Activated T-helper 9 cell treated with anti-CD3 and anti-CD28 coated beads, Interleukin-2, amount 50 U/mL, for 16 hours (primary cell): ENCODE measurements at places on chromosomes 16 and 17.

DNA sequence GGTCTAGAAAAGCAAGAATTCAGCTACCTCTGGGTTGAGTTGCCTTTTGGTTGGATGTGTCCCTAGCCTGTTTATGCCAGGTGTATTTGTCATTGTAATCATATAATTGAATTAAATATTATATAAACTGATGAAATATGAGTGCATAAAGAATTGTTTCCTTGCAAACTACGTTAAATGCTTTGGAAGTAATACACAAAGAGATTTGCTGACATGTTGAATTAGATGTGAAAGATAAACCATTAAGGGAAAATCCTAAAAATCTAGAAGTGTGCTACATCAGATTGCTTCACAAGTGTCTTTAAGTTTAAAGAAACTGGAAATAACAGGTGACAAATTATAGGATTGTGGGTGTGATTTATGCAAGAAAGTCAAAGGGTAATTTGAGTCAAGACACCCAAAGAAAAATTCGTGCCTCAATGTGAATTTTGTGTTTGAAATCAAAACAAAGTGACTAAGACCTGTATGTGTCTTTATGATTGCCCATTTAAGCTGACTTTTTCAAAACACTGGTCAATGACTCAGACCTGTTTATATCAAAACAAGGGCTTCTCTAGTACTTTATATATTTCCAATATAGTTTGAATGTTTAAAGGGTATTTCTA lies 5.1 kb upstream of the PYY start:
- no peak for DNase-seq

DNA sequence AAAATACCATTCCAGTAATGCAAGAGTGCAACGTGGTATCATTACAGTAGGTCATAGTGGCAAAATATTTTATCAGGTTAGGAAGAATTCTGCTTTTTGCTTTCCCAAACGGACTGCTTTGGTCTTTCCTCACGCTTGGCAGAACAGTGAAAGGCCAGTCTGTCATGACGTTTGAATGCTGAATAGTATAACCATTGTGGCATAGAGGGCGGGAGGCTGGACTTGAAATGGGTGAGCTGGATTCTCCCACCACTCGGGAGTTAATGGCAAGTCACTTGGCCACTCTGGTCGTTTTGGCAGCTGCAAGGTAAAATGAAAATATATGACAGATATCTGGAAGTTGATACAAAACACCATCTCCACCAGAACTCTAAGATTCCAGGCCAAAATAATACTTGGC lies 391.2 kb downstream of the MAF start:
- DNase-seq, result no peak

- DNase-seq, result no peak
Observed at GRCh38 chr16:20383106-20384029, 21.2 kb downstream of the PDILT start.

GRCh38 chr17:42841975-42842685 lies 2.2 kb upstream of the AOC2 start:
- DNase-seq, result no peak

GRCh38 chr17:17356149-17356930 lies 53.2 kb downstream of the NT5M start:
- peak; percentile 33 for DNase-seq

GRCh38 chr16:86794216-86794864 lies 216.0 kb downstream of the FOXL1 start:
- DNase-seq, result no peak

DNA sequence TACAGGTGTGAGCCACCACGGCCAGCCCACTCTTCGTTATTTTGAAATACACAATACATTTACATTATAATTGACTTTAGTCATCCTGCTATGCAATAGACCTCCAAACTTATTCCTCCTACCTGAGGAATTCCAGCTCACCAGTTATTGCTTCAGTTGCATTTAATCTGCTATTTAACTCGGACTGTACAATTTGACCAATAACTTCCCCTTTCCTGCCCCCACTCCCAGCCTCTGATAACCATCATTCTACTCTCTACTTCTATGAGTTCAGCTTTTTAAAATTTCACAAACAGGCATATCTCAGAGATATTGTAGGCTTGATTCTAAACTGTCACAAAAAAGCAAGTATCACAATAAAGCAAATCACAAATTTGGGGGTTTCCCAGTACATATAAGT lies 157.0 kb downstream of the COPRS start:
- no peak for DNase-seq

GRCh38 chr17:4407851-4408250 lies 25.9 kb upstream of the SPNS3 start:
- DNase-seq, result no peak

- DNase-seq, result no peak
Observed at GRCh38 chr17:61731330-61731729, 132.0 kb downstream of the BRIP1 start.

DNA sequence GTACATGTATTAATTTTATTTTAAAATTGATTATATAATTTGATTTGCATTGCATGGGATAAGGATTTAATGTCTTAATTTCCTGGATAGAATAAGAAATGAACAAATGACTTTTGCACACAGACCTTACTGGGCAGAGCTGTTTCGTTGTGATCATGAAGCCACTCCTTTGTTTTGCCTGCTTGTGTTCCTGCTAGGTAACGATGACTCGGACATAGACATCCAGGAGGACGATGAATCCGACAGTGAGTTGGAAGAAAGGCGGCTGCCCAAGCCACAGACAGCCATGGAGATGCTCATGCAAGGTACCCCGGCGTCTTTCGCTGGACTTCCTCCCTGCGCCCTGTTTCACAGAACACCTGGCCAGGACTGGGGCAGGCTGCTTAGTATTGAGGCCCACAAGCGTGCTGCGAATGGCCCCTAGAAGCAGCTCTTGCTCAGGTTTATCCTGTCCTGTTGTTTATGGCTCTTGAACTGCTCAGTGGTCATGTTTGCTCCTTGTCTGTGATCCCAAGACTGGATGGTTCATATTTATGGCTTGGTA lies 29.6 kb downstream of the CLUAP1 start:
- no peak for DNase-seq

- peak; percentile 95 for DNase-seq
Observed at GRCh38 chr17:38752308-38753070, at the start of gene PSMB3. Gene PSMB3 (plus strand): TSS chr17:38752741. CDS start chr17:38752827, 86 bp downstream.

DNA sequence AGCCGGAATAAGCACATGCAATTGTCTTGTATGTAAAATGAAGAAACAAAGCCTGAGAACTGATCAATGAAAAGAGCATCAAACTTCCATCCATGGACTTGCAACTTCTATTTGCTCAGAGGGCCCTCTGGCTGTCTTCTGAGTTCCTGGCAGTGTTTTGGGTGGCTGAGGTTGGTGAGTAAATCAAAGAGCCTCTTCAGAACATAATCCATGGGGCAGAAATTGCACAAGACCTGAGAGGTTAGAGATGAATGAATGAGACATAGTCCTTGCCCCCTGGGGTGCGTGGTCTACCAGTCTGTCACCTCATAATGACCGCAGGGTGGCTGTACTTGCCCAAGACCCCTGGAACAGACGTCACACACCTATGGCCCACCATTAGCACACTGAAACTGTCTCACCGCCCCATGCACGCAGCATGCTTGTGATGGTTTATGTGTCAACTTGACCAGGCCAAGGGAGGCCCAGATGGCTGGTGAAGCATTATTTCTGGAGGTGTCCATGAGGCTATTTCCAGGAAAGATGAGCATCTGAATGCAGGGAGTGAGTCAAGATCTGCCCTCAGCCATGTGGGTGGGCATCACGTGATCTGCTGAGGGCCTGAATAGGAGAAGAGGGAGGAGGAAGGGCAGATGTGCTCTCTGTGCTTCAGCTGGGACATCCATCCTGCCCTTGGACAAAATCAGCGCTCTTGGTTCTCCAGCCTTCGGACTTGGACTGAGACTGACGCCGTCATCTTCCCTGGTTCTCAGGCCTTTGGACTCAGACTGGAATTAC lies 8.3 kb downstream of the PIK3R6 start:
- DNase-seq, result no peak

- no peak for DNase-seq
Observed at GRCh38 chr17:10069301-10069700, 129.1 kb downstream of the GAS7 start.

DNA sequence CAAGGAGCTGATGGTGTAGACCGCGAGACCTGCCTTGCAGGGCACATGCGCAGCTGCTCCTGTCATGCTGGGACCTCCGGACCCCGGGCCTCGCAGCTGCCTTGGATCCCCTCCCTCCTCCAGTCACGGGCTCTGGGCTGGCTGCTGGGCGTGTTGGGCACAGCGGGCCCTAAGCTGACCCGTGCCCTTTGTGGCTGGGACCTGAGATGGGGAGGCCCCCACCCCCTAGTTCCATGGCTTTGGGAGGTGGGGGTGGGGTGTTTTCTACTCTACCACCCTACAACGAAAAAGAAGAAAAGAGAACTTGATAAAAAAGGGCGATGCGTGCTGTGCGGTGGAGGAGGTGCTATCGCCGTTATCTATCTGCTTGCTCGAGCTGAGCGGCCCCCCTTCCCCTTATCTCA lies 14.5 kb downstream of the ZFPM1 start:
- no peak for DNase-seq

- no peak for DNase-seq
Observed at GRCh38 chr17:49217651-49218413, 7.3 kb downstream of the ABI3 start.

GRCh38 chr17:40372031-40372430 lies 7.5 kb upstream of the GJD3 start:
- DNase-seq, result no peak

DNA sequence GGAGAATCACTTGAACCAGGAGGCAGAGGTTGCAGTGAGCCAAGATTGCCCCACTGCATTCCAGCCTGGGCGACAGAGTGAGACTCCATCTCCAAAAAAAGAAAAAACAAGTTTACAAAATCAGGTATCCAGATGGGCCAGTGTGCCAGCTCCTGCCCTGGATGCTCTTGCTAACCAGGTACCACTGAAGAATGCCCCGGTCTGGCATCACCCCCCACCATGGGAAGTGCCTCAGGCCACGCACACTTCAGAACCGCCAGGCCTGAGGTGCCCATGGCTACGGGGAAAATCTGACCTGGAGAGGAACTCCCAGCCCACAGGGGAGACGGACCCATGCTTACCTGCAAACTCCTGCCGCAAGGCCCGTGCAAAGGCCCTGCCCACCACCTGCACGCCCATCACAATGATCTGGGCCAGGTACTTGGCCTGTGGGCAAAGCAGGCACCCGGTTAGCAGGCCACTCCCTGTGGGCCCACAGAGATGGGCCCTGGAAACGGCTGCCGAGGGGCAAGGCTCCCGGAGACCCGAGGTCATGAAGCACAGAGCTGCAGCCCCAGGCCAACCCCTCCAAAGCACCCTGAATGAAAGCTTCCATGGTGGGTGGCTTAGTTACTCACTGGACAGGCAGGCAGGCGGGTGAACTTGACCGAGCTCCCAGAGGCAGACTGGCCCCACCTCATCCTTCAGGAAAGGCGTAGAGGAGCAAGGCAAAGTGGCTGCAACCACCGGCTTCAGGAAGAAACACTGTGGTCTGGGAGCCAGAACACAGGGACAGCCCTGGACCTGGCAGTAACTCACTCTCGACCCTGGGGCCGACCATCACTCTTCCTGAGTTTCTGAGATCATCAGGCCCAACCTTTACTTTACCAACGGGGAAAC lies 8.0 kb downstream of the PAM16 start:
- DNase-seq, result no peak

DNA sequence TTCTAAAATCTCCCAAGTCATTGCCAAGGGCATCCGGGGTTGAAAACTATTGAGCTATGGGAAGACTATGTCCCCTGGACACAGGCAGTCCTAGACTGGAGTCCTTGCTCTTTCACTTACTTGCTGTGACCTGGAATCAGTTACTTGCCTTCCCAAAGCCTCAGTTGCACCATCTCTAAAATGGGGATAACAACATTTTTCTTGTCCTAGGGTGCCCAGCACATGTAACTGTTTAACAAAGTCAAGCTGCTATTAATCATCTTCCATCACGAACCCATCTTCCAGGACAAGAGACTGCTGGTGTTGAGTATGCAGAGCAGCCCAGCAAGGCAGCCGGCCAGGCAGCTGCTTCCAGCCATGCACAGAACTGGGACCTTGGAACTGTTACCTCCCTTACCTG lies 9.9 kb upstream of the CACNG4 start:
- DNase-seq, result no peak

DNA sequence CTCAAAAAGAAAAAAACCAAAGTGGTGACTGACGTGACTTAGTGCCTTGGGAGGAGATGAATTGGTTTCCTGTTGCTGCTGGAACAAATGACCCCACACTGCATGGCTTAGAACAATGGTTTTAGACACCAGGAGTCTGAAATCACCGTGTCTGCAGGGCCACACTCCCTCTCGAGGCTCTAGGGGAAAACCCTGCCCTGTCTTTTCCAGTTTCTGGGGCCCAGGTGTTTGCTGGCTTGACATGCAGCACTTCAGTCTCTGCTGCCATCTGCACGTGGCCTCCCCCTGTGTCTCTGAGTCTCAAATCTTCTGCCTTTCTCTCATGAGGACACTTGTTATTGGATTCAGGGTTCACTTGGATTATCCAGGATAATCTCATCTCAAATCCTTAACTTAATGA lies 323.8 kb upstream of the TNRC6C start:
- DNase-seq, result no peak

GRCh38 chr17:44826123-44826790 lies 3.8 kb downstream of the GJC1 start:
- no peak for DNase-seq

GRCh38 chr16:55830658-55831294 lies 2.1 kb downstream of the CES1 start:
- no peak for DNase-seq

GRCh38 chr16:65598621-65599020 lies 476.8 kb upstream of the CDH11 start:
- no peak for DNase-seq

DNA sequence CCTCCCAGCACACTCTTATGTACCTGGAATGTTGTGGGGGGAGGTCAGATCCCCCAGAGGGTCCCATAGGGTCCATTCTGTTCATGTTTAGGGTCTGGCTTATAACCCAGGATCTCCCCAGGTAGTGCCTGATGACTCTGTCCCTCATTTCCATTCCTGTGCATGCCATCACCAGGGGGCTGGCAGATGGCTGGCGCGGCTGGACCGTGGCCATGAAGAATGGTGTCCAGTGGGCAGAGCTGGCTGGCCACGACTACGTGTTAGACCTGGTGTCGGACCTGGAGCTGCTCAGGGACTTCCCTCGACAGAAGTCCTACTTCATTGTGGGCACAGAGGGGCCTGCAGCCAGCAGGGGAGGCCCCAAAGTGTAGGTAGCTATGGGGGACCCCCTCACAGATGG lies 35.0 kb upstream of the ALKBH5 start:
- no peak for DNase-seq

DNA sequence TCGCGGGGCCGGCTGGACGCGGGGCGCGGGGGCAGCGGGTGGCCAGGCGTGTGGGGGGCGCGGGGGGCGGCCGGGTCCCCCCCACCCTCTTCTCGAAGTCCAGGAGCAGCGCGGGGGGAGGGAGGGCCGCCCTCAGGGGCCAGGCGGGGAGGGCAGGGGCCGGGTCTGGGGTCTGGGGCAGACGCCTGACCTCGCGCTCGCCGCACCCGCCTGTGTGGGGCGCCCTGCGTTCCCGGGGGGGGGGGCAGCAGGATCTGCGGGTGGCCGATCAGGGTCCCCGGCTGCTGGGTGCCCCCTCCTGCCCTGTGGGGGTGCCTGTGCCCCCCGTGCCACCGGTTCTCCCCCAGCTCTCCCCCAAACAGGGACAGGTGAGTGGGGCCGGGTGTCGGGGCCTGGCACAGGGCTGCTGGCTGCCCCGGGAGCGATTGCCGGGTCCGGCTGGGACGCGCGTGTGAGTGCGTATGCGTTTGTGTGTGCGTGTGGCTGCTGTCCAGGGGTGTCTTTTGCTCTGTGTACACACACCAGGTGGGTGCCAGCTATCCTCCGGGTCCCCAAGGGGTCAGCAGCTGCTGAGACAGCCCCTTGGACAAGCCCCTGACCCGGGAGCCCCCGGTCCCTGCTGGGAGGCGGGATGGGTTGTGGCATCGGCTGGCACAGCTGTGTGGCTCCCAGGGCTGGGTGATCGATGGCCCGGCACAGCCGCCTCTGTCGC lies 663 bp downstream of the PRR35 start:
- no peak for DNase-seq

- no peak for DNase-seq
Observed at GRCh38 chr17:63571632-63572310, 21.5 kb downstream of the DCAF7 start.
